ENCODE measurements at places on chromosomes 5 and 9.

DNA sequence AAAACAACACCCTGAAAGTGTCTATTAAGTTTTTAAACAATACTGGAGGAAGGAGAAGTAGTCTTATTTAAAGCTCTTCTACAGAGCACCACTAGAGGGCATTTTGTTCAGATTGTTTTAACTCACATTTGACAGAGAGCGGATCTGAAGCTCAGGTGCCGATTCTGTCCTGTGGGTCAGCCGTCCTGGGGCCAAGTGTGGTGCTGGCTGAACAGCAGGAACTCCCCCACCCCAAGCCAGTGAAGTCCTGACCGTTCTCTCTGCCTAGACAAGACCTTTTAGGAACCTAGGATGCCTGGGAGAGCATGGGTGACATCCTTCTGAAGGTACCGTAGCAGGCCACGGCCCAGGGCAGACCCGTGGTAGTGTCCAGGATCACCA lies 3.9 kb downstream of the EXOC3 start:
- DNase-seq = peak; percentile 54

DNA sequence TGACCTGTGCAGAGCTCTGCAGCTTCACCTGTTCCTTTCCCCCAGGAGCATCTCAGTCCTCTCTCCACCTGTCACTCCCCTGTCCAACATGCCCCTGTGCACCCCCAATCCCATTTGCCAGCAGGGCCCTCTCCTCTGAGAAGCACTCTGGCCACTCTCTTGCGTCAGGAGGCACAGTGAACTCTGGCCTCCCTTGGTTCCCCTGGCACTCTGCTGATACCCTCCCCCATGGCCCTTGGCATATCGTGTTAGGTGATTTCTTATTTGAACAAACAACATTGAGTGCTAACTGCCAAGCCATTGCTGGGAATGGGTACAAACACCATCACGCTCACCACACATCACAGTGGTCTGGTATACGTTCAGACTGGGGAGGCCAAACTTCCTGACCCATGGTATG lies 20.9 kb upstream of the TNIP1 start:
- DNase-seq = no peak

DNA sequence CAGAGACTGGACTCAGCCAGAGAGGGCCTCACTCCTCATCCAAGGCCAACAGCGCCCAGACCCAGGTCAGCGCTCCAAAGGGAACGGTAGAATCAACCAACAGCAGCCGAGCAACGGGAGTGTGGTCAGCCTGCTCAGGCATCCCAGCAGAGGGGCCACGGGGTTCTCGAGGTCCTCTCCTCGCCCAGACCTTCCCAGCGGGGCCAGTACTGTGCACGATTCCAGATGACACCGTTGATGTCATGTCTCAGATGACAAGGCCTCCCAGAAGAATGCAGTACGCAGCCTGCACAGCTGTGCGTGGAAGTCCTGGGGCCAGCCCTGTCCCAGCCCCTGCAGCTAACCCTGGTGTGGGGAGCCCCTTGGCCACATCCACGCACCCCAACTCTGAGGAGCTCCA lies 141.0 kb upstream of the PPP1R26 start:
- DNase-seq = no peak

DNA sequence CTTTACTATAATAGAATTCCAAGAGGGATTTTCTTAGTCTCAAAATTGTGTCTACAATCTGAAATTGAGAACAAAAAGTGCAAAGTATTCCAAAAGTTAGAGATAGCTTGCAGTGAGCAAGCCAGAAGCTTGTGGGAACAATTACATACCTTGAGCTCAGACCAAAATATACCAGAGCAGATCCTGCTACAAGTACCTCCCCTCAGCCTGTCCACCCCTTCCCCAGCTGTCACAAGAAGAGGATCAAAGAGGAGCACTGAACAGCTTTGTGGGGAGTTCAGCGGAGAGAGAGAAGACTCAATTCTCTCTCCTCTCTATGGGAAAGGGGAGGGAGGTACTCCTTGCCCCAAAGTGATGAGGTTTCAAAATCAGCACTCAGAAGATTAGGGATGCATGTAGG lies 869.2 kb upstream of the DMAC1 start:
- no peak for DNase-seq

DNA sequence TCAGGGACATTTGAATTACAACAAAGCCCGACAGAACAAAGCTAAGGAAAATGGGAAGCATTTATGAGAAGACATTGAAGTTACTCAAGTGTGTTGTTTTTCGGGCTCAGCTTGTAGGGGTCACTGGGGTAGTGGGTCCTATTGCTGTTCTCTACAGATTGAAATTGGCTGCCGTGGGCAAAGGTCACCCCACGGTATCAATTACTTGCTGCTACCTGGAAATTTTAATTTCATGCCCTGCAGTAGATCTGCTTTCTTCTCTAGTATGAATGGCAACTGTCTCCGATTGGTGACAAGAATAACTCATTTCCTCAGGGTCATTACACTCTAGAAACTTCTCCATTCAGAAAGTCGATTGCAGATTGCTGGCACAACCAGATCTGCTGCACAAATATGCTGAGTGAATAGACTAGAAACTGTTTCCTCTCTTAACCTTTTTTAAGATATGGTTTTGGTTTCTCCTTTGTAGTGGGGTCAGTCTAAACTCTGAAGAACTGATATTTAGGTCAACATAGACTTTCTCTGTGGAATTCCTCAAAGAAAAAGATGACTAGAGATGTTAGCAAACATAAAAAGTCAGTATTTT lies 454.1 kb downstream of the ARHGEF28 start:
- DNase-seq = no peak

GRCh38 chr9:130824643-130825350 lies 10.3 kb upstream of the ABL1 start:
- no peak for DNase-seq

Data from cardiac septum (tissue), 1 donor.